ENCODE measurements at places on chromosomes 3 and 15.

GRCh38 chr3:140163159-140163763, 228.3 kb downstream of the CLSTN2 start:
- no peak for DNase-seq

DNA sequence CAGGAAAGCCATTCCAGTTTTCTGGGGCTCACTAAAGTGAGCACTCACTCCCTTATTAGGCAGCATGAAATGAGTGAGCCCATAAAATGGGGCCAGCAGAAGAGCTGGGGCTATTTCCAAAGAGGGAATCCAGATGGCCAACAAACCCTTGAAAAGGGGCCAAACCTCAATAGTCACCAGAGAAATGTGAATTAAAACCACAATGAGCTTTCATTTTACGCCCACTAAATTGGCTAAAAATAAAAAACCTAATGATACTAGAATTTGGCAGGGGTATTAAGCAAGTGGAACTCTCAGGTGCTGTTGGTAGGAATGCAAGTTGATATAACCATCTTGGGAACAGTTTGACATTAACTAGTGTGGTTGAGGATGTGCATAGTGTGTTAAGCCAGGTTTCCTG, 42.1 kb upstream of the RAF1 start:
- DNase-seq: no peak

- no peak for DNase-seq
Measured at GRCh38 chr3:119405315-119405714, 58.1 kb downstream of the TMEM39A start.

DNA sequence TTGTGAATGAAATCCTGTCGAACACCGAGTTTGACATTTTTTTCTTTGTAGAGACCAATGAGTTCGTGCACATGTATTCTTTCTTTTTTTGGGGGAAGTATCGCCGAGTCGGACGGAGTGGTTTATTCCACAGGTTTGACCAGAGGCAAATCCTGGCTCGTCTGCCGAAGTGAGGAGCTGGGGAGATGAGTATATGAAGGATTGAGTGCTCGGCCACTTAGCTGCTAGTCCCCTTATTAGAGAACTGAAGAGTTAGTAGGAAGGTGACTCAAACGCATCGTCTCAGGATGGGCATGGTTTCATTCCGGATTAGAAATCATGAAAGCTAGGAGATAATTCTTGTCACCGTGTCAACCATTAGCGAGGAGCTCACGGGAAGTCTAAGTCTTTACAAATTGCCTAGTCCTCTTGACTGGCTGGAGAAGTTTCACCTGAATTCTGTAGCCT, 154.7 kb upstream of the GOLIM4 start:
- no peak for DNase-seq

DNA sequence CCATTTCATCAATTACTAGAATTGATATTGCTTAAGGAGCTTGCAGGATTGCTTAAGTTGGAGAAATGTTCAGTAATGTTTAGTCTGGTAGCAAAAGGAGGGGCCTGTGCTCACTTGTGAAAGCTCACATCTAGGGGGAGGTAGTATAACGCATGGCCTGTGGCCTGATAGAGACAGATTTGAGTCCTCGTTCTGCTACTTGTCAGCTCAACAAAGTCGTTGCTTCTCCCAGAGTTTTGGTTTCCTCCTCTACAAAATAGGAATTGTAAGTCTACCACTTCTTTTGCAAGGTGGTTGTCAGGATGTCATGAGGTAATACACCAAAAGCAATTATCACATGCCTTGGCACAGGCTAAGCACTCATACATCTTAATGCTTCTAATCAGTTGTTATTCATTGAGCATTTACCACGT, 1.3 kb downstream of the ST3GAL6 start:
- DNase-seq: no peak

- no peak for DNase-seq
Measured at GRCh38 chr3:71281280-71281679, 302.2 kb downstream of the FOXP1 start.

GRCh38 chr3:18216996-18217395, 208.1 kb downstream of the SATB1 start:
- no peak for DNase-seq

DNA sequence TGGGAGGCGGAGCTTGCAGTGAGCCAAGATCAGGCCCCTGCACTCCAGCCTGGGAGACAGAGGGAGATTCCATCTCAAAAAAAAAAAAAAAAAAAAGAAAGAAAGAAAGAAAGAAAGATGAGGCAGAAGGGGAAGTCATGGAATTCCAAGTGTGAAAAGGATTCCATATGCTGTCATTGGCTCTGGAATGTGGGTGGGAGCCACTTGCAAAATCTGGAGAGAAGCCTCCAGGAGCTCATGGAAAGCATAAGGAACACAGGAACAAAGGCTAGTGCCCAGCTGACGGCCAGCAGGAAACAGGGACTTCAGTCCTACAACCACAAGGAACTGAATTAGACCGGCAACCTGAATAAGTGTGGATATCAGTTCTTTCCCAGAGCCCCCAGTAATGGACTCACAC, 12.5 kb upstream of the TRAK1 start:
- no peak for DNase-seq
